Activated T-helper 1 cell treated with anti-CD3 and anti-CD28 coated beads, Interleukin-2, amount 50 U/mL, for 16 hours (primary cell): ENCODE measurements at places on chromosomes 3 and 15.

GRCh38 chr15:80849308-80849707 lies 70.1 kb downstream of the CEMIP start:
- DNase-seq, result no peak

DNA sequence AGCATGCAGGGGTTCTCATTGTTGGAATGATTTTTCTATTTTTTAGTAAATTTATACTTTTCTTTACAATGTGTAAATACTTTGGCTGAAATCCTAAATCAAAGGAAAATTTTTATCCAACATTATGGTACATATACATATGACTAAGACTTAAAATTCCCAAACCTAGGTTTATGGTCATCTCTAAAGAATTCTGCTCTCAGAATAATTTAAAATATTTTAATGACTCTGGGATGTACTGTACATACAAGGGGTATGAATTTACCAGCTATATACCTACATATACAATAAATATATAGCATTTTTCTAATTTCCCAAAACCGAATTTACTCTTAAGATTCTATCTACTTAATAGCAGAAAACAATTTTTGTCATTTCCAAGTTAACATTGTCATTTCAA lies 137.9 kb upstream of the POU1F1 start:
- no peak for DNase-seq

DNA sequence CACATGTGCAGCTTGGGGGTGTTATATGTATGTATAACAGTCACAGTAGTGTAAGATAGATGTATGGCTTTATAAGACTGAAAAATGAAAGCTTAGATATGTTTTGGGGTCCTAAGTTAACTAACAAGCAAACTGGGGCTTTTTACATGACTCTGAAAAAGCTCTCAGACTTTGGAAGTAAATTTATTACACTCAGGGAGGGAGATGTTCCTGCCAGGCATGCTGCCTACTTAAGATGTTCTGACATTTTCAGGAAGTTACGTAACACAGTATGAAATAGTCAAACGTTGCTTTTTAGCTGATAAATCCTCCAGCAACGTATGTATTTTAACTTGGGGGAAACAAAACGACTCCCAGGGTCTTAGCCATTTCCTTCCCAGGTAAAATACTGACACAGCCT lies 1.7 kb upstream of the IFT57 start:
- DNase-seq, result no peak

DNA sequence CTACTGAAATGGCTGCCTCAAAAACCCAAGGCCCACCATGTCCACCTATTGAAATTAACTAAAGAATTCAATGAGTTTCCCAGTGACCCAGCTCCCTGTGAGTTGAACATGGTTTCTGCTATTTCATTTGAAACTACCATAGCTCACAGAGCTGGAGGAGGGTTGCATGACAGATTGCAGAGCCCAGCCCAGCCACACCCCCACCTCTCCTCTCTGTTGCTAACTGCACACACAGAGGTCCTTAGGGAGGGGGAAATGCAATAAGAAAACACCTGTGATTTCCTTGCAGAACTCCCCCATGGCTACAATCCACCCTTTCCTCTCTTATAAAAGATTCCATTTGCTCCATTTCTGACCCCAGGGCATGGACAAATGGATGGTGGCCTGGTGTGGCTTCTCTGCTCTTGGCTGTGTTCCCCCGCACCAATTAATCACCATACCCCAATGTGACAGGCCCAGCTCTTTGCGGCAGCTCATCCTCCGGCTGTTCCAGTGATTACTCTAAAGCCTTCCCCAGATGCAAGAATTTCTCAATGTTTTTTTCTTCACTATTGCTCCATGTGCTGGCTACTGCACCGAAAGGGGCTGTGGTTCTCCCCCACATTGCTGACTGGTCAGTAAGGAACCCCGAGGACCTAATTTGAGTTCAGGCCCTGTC lies 208.4 kb upstream of the KBTBD8 start:
- DNase-seq, result no peak

- no peak for DNase-seq
Observed at GRCh38 chr3:153881201-153881600, 240.0 kb upstream of the ARHGEF26 start.

- DNase-seq, result no peak
Observed at GRCh38 chr3:40593351-40593750, 68.6 kb downstream of the ZNF621 start.

DNA sequence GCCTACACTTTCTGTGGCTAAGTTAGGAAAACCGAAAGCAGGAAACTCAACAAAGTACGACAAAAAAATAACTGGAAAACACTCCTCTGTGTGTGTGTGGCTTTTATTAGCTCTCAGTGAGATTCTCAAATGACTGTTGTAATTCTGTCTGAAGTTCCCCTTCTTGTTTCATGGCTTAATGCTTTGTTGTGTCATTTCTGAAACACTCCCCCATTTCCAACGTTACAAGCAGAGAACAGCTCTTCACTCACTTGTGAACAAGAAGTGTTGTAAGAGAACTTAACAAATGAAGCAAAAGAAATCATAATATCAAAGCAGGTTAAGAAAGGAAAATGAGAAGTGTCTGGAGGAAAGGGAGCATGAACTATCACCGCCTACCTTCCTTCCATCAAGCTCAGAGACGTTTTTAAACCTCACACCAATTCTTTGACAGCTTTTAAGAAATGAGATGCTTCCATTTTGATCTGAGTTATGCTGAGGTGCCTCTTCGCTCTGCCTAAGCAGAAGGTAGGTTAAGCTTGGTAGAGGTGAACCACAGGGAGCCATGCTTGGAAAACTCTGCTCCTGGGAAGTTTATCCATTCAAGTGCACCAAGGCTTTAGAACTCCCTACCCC lies 12.4 kb upstream of the SEC62 start:
- DNase-seq, result no peak

DNA sequence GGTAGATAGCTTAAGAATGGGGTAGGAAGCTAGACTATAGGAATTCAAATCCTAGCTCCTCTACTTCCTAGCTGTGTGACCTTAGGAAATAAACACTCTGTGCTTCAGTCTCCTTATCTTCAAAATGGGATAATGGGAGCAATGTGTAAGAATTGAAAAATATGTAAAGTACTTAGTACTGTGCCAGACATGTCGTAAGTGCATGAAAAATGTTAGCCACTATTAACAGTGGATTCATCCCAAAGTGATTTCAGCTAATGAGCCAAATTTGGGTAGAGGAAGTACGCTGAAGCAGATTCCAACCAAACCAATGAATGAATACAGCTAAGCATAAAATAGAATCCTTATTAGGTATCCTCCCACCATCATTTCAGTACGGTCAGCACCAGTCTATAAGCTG lies 192.1 kb downstream of the RORA start:
- DNase-seq, result no peak
